ENCODE measurements at places on chromosomes 6 and 20. TPM values are rescaled to one million over a fixed set of nuclear protein-coding genes. Genes with fewer than 3 reads are reported as not detected.

The POU3F2 gene
- polyA plus RNA-seq, result 0.06 TPM

DNA sequence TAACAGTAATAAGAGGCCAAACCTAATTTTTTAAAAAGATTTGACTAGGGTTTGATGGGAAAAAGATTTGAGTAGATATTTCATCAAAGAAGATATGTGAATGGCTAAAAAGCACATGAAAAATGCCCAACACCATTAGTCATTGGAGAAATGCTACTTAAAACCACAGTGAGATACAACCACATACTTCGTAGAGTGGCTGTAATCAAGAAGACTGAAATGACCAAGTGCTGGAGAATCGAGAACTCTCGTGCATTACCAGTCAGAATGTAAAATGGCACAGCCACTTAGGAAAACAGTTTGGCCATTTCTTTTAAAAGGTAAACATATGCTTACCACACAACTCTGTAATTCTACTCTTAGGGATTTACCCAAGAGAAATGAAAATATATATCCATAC is 175.5 kb downstream of the EYA2 start:
- DNase-seq, result no peak

GRCh38 chr20:32462900-32463641 is 104.9 kb downstream of the ASXL1 start:
- no peak for DNase-seq

DNA sequence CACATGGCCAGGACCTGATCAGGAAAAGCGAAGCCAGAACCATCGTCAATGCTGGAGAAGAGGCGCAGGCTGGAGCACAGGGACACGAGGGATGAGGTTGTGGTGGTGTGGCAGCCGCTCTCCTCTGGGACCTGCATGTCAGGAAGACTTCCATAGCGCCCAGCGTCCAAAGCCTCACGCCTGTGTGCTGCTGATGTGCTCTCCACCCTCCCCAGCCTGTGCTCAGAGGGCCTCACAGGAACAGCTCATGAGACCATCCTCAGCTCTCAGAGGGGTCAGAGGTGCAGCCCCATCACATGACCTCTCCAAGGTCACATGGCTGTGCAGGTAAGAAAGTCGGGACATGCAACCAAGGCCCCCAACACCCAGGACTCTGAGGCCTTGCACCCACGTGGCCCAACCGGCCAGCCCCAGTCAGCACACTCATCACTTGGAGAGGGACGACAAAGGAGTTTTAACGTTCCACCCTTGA is 84.4 kb downstream of the NINL start:
- DNase-seq, result no peak

DNA sequence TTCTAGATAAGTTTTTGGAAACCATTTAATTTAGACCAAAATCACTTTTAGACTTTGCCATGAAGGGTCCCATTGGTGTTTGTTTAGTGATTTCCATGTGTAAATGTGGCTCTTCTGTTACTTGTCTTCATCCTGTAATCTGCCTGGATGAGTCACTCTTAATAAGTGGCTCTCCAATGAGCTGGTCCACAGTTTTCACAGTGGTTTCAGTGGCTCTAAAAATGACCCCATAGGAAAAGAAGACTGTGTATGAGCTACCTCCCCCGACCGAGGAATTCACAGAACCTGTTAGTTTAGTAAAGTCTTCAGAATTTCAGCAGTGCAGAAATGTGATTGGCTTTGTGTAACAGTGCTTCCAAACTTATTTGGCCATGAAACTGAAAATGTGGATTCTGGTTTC is 492.0 kb upstream of the MARCKS start:
- DNase-seq, result no peak

Measured in H1 (cell line).